Activated naive CD4-positive, alpha-beta T cell treated with anti-CD3 and anti-CD28 coated beads, Interleukin-2, amount 50 U/mL, for 72 hours (primary cell): ENCODE measurements at places on chromosomes 6 and 20. TPM values are rescaled to one million over a fixed set of nuclear protein-coding genes. Genes with fewer than 3 reads are reported as not detected.

The MEP1A gene
- not detected for total RNA-seq

The CBLN4 gene
- total RNA-seq, result not detected

The ADTRP gene
- 33.5 TPM for total RNA-seq

The RBPJL gene
- not detected for total RNA-seq

The SLC4A11 gene
- total RNA-seq, result 0.14 TPM

The ISM1 gene
- total RNA-seq, result 0.31 TPM

The IL17A gene
- total RNA-seq, result 1.3 TPM

The TRIM15 gene
- 1.6 TPM for total RNA-seq

The ECT2L gene
- total RNA-seq, result not detected

The EDN3 gene
- 0.14 TPM for total RNA-seq

The BACH2 gene
- total RNA-seq, result 90.8 TPM

The C20orf204 gene
- 18.8 TPM for total RNA-seq

The LPA gene
- total RNA-seq, result not detected

The RNGTT gene
- 22.3 TPM for total RNA-seq

The TJAP1 gene
- total RNA-seq, result 23.0 TPM

The MMP24 gene
- total RNA-seq, result not detected

The ATP6V1G2 gene
- total RNA-seq, result 7.4 TPM

The NOX3 gene
- not detected for total RNA-seq

The SAMD5 gene
- not detected for total RNA-seq

The LAMA2 gene
- 2.0 TPM for total RNA-seq

The RSPO3 gene
- total RNA-seq, result not detected

The EPB41L1 gene
- 0.20 TPM for total RNA-seq

The MCUR1 gene
- 27.4 TPM for total RNA-seq
